CD14-positive monocyte (primary cell): ENCODE measurements at places on chromosomes 7 and 10. TPM values are rescaled to one million over a fixed set of nuclear protein-coding genes. Genes with fewer than 3 reads are reported as not detected.

Gene TAF5
- polyA plus RNA-seq: 1.0 TPM

DNA sequence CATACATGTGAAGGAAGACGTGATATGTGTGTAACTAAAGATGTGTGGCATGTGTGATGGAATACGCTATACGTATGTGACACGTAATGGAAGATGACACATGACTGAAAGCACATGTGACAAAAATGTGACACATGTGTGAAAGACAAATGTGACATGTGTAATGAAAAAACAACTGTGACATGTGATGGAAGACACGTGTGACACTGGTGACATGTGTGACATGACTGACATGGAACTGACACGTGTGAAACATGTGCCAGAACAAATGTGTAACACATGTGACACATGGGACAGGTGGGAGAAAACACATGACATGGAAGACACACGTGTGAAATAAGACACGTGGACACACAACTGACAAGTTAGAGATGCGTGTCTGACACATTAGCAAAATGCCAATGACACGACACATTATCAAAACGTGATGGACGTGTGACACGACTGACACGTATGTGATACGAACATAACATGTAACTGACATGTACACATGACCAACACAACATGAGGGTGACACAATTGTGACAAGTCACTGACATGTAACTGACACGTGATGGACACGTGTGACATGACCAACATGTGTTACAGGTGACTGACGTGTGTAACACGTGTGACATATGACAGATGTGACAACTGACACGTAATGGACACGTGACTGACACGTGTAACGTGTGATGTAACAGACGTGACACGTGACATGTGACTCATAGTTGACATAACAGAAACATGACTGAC is 24.4 kb downstream of the CRPPA start:
- H3K4me1 ChIP-seq: no peaks in the 10 kb centered on the region
- no peak overlapping the region for H3K4me3 ChIP-seq
- DNase-seq: no peak
- no peak overlapping the region for H3K27ac ChIP-seq
- no peaks in the 10 kb centered on the region for H3K36me3 ChIP-seq

DNA sequence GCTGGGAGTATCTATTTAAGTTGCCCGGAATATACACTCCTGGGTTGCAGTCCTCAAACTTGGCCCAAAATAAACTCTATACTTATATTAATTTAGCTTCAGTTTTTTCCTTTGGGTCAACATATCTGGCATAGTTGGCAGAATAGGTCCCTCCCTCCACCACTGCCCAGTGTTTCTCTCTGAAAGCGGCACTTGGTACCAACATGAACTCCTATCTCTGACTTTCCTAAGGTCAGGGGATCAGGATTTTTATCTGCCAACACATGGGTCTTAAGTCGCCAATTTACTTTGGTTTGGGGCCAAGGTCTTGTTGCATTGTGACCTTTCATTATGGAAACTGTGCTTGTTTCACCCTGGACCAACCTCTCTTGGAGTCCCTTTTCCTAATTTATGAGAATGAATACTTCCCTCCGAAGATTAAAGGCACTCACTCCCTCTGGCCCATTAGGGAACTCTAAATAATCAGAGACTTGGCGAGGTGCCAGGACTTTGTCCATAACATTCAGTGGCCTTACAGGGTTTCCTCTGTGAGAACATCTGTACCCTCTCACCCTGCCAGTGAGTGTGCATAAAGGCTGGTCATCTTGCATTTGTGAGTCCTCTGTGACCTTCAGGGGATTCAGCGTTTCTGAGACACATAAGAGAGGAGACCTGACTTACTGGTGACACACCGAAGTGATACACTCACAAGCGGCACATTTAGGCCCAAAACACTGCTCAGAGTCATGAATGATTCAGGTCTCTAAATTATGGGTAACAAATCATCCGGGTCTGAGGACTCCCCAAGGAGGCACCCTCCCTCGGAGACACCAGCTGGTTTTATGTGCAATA is 19.7 kb upstream of the FKBP9 start:
- H3K4me3 ChIP-seq: no peak overlapping the region
- no peak overlapping the region for H3K27ac ChIP-seq
- no peaks in the 10 kb centered on the region for H3K27me3 ChIP-seq
- no peaks in the 10 kb centered on the region for H3K36me3 ChIP-seq

DNA sequence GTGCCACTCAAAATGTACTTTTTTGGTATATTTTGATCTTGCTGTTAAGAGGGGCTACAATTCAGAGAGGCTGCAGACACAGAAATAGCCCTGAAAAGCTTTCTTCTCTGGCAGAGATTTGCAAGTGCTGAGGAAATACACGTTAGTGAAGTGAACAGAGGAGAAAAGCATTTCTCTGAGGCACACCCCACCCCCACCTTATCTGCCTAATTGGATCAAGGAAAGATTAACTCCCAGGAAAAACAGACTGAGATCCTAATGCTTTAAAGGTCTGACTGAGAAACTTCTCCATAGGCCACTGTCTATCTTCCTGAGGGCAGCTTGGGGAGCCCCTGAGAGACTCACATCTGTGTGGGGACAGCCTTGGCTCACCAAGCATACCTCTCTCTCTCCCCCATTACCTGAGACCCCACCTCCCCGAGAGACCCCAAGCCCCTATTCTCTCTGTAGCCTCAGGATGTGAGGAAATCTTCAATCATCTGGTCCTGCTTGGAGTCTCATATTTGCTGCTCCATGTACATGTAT is 14.8 kb upstream of the AKR1C3 start:
- no peaks in the 10 kb centered on the region for H3K36me3 ChIP-seq
- H3K4me1 ChIP-seq: no peaks in the 10 kb centered on the region
- no peak overlapping the region for H3K27ac ChIP-seq
- no peak overlapping the region for H3K4me3 ChIP-seq
- H3K27me3 ChIP-seq: no peaks in the 10 kb centered on the region

Gene PRSS2
- polyA plus RNA-seq: not detected in 2 replicates

DNA sequence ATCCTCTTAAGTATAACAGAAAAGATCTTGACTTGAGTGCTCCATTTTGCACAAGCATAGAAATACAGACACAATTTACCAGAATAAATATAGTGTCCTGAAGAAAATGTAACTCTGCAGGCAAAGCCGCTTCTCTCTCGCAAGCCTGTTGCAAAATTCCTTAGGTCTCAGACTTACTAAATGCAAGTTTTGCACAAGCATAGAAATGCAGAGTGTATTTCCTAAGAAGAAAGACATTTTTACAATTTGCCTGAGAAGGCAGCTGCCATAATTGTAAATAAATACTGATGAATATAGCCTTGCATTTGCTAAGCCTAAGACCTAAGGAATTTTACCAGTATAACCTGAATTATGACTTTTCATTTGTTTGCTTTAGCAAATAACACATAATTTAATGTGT is 67.1 kb downstream of the AGMO start:
- H3K36me3 ChIP-seq: no peaks in the 10 kb centered on the region
- no peaks in the 10 kb centered on the region for H3K27me3 ChIP-seq
- no peak overlapping the region for H3K27ac ChIP-seq
- no peak for DNase-seq
- H3K4me3 ChIP-seq: no peak overlapping the region

Gene SLC26A3
- polyA plus RNA-seq: not detected in 2 replicates

GRCh38 chr10:101226491-101227428 is 2.5 kb downstream of the LBX1 start:
- H3K4me1 ChIP-seq: peaks cover 17% of the 10 kb centered on the region
- H3K27ac ChIP-seq: no peak overlapping the region
- no peak overlapping the region for H3K4me3 ChIP-seq
- no peaks in the 10 kb centered on the region for H3K36me3 ChIP-seq
- peaks cover 90% of the 10 kb centered on the region for H3K27me3 ChIP-seq
